ENCODE measurements at places on chromosomes 3 and 15.

GRCh38 chr3:134189849-134190248, 60.8 kb downstream of the RYK start:
- DNase-seq = no peak

GRCh38 chr3:18720543-18720942, 295.4 kb upstream of the SATB1 start:
- DNase-seq = no peak

- no peak for DNase-seq
Measured at GRCh38 chr3:171268677-171269076, 191.5 kb downstream of the TNIK start.

GRCh38 chr3:69129531-69129930, 7.1 kb upstream of the LMOD3 start:
- no peak for DNase-seq

DNA sequence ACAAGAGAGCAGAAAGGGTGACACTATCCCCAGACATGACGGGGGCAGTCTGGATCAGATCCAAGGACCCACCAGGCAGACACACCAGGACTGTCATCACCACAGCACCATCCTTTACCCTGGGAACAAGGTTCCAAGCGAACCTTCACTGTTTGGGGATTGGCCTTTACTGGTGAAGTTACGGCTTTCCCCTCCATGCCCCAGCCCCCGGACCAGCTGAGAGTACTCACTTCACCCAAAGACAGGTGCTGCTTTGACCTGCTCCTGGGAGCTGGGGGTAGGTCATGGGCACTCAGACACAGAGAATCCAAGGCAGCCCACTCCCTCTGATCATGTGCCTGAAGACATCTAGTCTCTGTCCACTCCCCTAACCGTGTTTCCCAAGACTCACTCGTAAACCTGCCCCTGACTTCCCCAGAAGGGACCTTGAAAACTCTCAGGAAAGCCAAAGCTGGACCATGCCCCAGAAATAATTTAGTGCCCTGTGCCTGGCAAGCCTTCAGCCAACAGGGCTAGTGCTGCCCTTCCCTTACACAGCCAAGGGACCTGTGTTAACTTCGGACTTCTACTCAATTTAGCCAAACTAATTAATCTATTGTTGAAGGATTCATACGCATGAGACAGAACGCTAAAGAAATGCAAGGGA, 2.8 kb downstream of the RRP9 start:
- no peak for DNase-seq

DNA sequence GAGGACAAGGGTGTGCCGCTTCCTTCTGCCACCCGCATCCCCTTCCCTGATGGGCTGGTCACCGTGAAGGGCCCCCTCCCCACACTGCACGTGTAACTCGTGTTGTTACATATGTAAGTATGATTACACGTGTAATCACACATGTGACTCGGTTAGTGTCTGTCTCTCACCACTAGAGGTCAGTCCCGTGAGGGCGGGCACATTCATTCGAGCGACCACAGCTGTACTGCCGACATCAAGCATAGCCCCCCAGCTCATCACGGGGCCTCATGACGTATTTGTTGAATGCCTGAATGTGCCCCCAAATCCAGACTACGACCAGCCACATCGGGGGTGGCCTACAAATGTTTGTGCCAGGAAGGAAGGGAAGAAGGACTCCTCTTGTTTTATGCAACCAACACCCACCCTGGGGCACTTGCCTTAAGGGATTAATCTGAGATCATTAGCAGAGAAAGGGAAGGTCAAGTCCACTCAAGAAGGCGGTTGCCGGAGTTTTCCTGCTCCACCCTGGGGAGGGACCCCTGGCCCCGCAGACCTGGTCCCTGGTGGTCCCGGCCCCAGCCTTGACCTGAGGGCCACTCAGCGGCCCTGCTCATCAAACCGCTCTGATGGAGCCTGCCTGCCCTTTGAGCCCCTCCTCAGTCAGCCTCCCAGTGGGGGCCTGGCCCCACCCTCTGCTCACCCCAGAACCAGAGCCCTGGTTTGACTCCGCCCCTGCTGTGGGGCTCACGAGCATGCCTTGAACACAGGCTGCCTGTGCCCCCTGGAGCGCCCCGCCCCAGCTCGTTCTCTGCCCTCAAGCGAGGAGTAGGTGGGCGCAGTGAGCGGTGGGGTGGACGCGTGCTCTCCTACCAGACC, 52.8 kb downstream of the RGMA start:
- peak; percentile 54 for DNase-seq

GRCh38 chr3:110165753-110166152, 828.4 kb upstream of the DPPA4 start:
- DNase-seq = no peak

DNA sequence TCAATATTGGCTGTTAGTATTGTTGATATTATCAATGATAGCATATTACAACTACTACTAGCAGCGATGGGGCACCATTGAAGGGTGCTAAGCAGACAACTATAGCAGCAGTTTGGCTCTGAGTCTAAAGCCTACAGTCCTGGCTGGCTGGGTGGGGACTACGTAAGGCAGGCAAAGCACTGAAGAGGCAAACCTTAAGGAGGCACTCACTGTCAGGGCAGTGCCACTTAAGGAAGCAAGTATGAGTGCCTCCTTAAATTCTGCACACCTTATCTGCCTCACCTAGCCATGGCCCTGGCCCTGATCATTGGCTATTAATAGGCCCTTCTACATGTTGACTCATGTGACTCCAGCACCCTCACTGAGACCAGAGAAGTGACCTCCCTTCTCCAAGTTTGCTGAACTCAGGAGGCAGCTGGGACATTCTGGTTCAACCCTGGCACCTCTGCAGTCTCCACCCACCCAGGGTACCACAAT, 20.6 kb downstream of the CDCP1 start:
- no peak for DNase-seq

DNA sequence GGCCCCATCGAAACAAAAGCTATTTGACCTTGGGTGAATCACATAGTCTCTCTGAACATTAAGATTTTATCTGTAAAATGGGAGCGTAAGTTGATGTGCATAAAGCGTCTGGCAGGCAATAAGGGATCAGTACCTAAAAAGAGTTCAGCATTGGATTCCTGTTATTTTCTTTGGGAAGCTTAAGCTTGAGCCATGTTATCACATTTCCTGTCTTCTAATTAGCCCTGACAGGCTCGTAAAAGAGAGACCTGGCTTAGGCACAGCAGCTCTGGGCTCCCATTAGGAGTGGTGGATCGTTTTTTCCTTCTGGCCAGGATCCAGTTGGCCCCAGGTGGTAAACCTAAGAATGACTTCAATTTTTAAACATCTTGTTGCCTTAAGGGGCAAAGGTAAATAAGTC, 26.0 kb upstream of the CA12 start:
- no peak for DNase-seq

DNA sequence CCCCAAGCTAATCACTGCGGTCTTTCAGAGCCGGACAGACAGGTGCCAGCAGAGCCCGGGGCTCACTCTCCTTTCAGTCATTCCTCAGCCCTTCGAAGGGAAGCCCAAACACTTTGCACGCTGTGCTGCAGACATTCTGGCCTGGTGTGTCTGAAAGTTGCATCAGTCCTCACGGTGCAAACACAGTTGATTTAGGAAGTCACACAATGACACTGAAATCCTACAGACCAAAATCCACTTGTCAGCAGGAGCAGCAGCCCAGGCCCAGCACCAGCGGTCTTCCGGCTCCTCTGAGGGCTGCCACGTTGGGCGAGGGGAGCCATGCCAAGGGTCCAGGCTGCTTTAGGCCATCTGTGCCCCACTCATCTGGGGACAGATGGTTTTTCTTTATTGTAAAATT, 61.6 kb downstream of the RGMA start:
- DNase-seq = peak; percentile 24

DNA sequence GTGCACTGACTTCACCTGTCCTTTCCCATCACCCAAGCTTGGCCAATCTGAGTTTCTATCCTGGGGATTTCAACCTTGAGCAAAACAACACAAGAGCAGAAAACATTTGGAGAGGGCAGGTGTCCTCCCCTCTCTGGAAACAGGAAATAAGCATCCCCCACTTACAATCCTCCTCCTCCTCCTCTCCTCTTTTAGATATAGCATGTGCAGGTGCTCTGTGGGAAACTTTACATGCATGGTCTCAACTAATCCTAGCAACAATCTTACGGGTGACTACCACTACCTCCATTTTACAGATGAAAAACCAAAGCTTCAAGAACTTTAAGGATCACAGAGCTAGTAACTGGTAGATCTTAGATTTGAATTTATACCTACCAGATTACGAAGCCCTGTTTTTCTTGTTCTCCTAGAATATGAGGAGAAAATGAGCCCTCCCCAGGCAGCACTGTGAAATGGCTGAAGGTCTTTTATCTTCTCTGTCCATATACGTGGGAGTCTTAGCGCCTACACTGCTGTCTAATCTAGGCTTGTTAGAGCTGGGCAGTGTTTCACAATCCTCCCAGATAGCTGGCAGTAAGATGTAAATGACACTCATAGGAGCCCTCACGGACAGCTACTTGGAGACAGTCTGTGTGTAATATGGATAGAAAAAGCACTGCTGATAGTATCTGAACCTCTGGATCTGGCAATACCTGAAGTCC, 301.2 kb upstream of the PROK2 start:
- no peak for DNase-seq

- DNase-seq = no peak
Measured at GRCh38 chr15:92425578-92426225, 32.0 kb downstream of the ST8SIA2 start.

DNA sequence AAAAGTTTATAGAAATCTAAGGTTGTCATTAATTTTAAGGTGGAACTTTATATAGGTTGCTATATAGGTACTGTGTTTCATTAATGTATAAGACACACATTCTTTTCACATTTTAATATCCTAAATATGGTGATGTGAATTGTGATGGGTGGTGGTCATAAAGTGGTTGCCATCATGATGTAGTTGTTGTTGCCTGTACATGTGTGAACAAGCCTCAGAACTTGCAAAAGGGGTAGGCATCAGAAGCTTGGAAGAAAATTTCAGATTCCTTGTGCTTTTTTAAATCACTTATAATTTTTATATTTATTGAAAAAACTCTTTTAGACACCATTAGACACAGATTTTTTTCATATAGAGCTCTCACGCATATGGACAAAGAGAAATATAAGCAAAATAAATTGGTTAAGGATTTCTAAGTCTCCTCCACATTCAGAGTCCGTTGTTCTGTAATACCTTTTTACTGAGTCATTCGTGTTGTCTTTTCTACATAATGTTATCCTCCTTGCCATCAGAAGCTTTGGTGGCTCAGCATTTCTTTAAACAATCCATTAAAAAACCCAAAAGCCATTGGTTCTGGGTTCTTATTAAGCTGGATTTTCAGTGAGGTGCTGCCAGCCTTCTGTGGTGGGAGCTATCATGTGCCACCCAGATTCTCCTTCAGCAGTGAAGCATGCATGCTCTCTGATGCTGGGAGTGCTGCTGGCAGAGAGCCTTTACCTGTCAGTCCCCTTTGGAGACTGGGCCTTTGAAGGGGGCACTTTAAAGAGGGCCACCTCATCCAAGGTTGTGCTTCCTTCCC, 140.4 kb upstream of the GALNT15 start:
- no peak for DNase-seq

DNA sequence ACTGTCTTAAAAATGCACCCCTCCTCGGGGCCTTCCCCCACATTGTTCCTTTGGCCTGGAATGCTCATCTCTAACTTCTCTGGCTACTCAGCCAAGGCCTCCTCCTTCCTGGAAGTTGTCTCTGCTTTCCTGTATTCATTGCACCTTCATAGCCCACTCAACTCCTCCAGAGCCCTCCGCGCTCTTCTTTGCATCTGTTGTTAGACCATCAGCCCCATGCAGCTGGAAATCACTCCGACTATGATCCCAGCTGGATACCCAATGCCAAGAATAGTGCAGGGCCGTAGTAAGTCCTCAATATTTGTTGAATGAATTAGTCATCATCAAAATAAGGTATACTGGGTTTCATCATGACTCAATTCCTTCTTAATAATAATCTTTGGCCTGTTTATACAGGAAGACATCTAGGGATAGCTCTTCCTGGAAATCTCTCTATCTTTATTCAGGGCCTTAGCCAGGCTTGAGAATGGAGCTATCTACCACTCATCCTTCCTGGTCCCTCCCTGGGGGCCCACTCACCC, 112.7 kb downstream of the SYNPR start:
- DNase-seq = peak; percentile 51

DNA sequence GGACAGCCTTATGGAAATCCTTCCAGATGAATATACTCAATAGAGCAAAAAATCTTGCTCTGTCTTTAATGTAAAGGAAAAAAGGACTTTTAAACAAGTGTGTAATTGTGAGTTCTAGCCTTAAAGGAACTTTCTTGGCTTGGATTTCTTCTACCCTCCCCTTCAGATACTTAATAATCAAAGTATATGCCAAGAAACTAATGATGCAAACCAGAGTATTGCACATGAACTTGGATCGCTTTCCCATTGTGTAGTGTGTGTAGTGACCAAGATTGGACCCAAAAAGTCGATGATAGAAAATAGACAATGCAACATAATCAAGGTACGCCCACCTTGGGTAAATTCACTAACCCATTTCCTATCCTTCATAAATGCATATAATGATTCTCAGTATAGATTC, 123.8 kb downstream of the TIGIT start:
- no peak for DNase-seq

DNA sequence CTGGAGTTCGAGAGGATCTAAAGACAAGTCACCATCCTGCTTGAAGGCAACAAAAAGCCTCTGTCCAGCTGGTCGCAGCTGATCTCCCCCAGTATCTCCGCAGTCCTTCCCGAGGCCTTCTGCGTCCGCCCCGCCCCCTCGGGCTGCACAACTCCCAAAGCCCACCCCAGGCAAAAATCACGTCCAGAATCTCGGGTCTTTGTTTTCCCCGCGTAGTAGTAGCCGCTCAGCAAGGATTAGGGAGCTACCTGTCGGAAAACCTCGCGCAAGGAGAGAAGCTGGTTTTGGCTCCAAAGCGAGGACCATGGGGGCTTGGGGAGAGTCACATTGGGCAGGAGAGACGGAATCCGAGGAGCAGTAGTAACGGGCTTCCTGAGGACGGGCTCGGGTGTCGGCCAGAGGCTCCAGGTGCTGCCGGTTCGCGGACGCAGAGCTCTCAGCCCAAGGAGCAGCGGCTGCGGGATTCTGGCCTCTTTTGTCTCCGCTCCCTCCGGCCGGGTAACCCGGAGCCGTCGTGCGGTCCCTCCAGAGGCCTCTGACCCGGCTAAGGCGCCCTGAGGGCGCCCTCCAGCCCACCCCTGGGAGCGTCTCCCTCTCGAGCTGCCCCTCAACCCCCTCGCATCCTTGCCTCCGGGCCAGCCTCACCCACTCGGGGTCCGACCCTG, 401 bp downstream of the ZSCAN29 start:
- DNase-seq = peak; percentile 54

DNA sequence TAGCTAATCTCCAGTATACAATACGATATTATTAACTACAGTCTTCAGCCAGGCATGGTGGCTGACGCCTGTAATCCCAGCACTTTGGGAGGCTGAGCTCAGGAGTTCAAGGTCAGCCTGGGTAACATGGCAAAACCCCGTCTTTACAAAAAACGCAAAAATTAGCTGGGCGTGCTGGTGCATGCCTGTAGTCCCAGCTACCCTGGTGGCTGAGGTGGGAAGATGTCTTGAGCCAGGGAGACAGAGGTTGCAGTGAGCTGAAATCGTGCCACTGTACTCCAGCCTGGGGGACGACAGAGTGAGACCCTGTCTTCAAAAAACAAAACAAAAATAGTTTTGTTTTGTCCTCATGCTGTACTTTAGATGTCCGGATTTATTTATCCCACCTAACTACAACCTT, 29.2 kb upstream of the SV2B start:
- DNase-seq = no peak

GRCh38 chr3:37492977-37493471, 318.6 kb upstream of the LRRFIP2 start:
- no peak for DNase-seq

- no peak for DNase-seq
Measured at GRCh38 chr3:77068808-77069207, 28.9 kb downstream of the ROBO2 start.

- no peak for DNase-seq
Measured at GRCh38 chr15:77057072-77057471, 13.8 kb downstream of the TSPAN3 start.
